ENCODE measurements at places on chromosomes 5 and 9.

- no peak for DNase-seq
Measured at GRCh38 chr9:137278061-137278701, 655 bp downstream of the TOR4A start.

DNA sequence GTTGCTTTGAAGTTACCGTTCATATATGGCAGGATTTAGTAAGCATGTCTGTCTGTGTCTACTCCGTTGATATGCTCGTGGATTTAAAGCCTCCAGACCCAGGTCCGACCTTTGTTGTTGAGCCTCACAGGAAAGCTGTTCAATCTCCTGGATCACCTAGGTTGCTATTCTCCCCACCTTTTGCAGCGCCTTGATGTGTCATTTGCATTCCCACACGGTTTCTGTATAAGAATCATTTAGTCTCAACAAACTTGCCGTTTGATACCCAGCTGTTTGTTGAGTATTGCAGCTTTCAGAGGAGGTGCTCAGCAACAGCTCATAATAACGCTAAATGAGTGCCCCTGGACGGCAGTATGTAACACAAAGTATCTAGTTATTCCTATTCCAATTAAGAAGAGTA, 1.2 kb upstream of the ADGRV1 start:
- no peak for DNase-seq

DNA sequence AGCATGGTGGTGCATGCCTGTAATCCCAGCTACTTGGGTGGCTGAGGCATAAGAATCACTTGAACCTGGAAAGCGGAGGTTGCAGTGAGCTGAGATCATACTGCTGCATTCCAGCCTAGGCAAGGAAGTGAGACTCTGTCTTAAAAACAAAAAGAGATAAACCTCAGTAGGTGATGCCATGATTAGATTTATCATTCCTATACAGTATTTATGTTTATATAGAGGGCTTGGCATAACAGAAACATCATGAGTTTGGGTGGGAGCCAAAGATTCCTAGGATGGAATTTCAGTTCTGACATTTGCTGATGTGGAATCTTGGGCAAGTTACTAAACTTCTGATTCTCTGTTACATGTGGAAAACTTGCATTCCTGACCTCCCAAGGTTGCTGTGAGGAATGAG, 22.3 kb downstream of the RFK start:
- DNase-seq: no peak

- no peak for DNase-seq
Measured at GRCh38 chr9:136564379-136564988, 18.6 kb upstream of the NOTCH1 start.

GRCh38 chr5:179302499-179303185, 42.6 kb downstream of the ADAMTS2 start:
- DNase-seq: no peak

- DNase-seq: no peak
Measured at GRCh38 chr5:111813537-111813936, 56.5 kb upstream of the NREP start.

DNA sequence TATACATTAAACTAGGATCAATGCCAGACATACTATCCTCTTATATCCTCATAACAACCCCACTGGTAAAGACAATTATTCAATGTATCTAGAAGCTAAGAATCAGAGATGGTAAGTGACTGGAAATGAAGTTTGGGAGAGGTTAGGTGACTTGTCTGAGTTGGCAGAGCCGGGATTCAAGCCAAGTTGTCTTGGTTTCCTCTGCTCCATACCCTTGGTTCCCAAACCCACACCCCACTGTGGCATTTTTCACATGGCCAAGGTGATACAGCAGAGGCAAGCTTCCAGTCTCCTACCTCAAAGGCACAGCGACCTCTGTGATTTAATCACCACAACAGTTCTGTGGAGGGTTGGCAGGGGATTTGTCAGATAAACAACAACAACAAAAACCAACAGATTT, 34.7 kb upstream of the ADRB2 start:
- DNase-seq: no peak

GRCh38 chr5:14879393-14879792, 7.8 kb upstream of the ANKH start:
- DNase-seq: no peak

- no peak for DNase-seq
Measured at GRCh38 chr5:172410662-172411483, 43.5 kb downstream of the SH3PXD2B start.

- DNase-seq: no peak
Measured at GRCh38 chr5:132302413-132302812, 8.2 kb downstream of the SLC22A4 start.

DNA sequence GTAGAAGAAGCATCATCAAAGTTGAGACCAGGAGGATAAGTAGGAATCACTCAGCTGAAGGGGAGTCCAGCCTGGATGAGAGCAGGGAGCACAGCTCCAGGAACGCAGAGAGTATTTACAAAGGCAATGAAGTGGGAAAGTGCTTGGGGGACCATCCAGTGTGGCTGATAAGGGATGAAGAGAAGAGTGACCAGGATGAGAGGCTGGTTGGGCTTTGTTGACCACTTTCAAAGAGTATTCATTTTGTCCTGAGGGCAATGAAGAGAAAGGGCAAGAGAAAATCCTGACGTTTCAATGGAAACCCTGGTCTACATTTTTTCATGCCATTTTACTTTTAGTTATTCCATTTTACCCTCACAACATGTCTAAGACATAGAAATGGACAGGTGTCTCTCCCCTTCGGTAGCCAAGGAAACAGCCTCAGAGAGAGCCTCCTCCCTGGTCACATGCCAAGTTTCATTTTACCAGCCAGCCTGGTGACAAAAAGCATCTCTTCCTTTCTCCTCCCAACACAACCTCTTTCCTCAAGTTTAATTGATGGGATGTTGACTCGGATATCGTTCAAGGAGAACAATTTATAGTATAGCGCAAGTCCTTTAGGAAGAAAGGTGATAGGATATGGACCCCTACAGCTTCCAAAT, 492.7 kb upstream of the CLINT1 start:
- DNase-seq: no peak

DNA sequence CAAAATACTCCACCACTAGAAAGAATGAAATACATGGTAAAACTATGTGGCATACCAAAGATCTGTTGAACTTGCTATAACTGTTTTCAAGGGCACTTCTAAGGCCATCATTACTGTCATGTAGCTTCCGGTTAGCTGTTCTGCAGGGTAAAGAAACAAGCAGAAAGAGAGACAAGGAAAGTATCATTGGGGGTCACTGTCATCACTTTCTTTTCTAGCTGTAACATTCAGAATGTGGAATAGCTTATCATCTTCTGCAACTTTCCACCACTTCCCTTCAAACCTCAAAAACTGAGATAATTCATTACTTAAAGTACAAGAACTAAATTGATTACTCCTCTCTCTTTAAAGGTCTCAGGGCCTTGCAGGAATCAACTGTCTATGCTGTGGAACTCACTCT, 57.6 kb downstream of the RASEF start:
- DNase-seq: no peak

DNA sequence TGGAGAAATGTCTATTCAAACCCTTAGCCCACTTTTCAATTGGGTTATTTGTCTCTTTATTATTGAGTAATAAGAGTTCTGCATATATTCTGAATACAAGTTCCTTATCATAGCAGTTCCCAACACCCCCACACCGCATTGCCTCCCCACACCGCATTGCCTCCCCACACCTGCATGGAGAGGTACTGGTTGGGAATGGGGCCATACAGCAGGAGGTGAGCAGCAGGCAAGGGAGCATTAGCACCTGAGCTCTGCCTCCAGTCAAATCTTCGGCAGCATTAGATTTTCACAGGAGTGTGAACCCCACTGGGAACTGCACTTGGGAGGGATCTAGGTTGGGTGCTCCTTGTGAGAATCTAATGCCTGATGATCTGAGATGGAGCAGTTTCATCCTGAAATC, 10.6 kb upstream of the SAP30L start:
- no peak for DNase-seq

DNA sequence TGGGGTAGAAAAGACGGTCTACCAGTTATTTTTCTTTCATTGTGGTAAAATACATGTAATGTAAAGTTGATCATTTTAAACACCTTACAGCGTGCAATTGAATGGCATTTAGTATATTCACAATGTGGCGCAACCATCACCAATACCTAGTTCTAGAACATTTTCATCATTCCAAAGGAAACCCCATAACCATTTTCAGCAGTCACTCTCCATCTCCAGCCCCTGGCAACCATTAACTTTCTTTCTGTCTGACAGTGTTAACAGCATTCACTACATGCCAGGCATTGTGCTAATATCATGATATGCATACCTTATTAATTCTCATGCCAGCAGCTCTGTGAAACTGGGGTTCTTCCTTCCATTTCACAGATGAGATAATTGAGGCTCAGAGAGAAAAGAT, 32.0 kb downstream of the PTGS1 start:
- DNase-seq: no peak

DNA sequence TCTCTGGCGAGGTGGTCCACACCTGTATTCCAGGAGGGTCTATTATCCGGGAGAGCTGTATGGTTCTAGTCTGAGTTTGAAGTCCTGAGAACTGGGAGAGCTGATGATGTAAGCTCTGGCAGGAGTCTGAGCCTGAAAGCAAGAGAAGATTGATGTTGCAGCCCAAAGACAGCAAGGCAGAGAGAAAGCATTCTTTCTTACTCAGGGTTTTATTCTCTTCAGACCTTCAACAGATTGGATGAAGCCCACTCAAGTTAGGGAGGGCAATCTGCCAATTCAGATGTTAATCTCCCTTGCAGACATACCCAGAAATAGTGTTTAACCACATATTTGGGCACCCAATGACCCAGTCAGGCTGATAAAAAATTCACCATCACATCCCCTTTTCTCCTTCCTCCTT, 159.1 kb downstream of the CCDC171 start:
- DNase-seq: no peak

GRCh38 chr9:129726322-129727160, 26.3 kb downstream of the PTGES start:
- peak; percentile 71 for DNase-seq

DNA sequence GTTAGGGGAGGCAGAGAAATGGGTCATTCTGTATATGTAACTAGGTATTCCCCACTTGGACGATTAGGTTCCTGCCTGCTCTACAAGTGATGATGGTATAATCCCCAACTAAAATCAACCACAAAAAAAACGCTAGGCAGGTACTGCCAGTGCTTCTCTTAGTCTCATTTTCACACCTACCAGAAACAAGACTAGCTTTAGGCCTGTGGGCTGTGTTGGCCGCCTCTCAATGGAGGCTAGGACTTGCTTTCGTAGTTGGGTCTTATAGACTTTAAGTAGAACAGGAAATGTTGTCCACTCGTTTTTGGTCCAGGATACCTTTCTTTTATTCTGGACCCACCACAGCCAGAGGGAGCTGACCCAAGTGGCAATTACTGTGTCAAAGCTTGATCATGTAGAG, 111.8 kb downstream of the UNC13B start:
- DNase-seq: peak; percentile 43

DNA sequence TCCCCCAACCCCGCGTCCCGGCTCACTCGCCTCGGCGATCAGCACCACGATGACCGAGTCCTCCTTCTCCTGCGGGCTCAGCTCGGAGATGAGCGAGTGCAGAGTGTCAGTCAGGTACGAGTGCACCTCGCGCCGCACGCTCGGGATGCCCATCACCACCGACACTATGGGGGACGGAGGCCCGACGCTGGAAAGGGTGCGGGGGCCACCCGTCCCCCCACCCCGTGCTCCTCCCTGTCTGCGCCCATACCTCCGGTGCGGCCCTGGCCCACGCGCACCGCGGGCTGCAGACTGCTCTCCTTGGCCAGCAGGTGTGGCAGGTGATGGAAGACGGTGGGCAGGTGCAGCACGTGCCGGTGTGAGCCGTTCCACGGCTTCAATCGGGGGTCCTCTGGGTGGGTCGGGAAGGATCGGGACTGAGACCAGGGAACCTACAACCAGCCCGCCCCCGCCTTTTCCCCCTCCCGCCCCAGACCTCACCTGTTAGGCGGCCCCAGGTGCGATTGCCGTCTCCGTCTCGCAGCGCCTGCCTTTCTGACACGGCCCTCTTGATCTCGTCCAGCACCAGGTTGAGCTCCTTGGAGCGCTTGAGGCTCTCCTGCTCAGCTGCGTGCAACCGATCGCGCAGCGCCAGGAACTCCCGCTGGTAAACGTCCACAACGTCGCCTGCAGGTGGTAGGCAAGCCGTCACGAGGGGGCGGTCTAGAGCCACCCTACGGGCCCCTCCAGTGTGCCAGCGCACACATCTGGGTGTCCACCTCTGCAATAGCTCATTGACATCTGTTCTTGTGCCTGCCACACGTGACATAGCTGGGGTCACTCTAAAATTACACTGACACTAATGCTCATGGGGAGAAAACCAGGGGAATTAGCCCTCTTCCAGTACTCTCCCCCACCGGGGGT, 5.1 kb downstream of the MGAT4B start:
- peak; percentile 88 for DNase-seq

GRCh38 chr5:141649056-141649688, 2.0 kb downstream of the FCHSD1 start:
- no peak for DNase-seq

DNA sequence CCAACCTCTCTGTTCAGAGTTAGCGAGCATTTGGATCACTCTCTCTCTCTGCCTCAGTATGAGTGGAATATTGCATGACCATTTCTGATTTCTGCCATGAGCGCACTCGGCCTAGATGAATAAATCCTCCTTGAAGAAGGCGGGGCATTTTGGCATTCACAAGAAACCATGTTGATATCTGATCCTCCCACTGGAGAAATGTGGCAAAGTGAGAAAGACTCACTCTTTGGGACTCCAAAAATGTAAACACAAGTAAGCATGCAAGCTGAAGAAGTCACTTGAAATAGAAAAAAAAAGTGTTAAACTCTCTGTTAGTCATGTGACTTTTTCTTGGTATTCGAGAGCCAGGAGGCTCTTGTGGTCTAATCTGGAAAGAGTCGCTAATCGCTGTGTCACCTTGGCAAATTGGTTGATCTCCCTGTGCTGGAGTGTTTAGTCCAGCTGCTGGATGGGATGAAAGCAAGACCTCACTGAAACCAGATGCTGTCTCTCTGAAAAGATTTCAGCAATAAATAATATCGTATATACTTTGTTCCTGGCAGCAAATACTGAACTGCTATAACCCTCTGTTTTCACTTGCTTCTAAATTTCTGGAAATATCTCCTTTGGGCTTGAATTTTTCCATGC, 95.5 kb downstream of the GHR start:
- DNase-seq: no peak

GRCh38 chr9:92185096-92185495, 69.9 kb upstream of the SPTLC1 start:
- no peak for DNase-seq

GRCh38 chr5:160188141-160189015, 40.9 kb upstream of the FABP6 start:
- no peak for DNase-seq

GRCh38 chr9:131661568-131662288, 78.1 kb downstream of the RAPGEF1 start:
- DNase-seq: peak; percentile 68

- DNase-seq: no peak
Measured at GRCh38 chr5:31731710-31732301, 92.9 kb downstream of the PDZD2 start.

- DNase-seq: no peak
Measured at GRCh38 chr9:7811677-7812076, 12.1 kb upstream of the DMAC1 start.

GRCh38 chr5:68522863-68523262, 307.3 kb downstream of the PIK3R1 start:
- no peak for DNase-seq
